Effector memory CD8-positive, alpha-beta T cell (primary cell): ENCODE measurements at places on chromosomes 1 and 21.

DNA sequence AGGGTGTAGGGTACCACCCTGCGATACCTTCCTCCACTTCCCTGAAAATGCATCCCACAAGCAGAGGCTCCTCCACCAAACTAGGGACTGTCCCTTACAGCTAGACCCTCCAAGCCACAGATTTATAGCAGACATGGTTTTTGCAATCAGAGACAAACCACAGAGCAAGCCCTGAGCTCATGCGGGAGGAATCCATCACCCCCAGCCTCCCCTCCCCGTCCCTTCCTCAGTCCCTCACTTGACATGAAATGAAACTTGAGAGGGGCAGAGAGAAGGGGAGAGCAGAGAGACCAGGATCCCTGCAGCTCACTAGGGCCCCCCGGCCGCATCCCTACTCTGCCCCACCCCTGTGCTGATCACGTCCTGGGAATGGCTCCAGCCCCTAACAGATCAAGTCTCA is 94.9 kb downstream of the MRPL37 start:
- no peak for DNase-seq

DNA sequence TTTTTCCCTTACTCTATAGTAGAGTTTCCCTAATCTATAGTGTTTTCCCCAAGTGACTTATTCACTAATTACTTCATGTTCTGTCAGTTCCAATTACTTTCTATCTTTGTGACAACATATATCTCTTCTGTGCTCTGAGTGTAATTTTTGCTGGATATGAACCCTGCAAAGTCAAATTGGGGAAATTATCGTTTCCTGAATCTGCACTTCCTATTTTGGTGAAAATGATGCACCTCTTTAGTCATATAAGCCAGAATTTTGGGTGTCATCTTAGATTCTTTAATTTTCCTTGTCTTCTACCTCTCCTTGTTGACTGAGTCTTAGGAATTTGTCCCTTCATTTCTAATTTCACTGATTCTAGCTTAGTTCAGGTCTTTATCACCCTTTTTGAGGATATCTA is 33.4 kb upstream of the PRKACB start:
- DNase-seq, result no peak

GRCh38 chr1:13543451-13544220 is 29.8 kb upstream of the LRRC38 start:
- DNase-seq, result no peak

DNA sequence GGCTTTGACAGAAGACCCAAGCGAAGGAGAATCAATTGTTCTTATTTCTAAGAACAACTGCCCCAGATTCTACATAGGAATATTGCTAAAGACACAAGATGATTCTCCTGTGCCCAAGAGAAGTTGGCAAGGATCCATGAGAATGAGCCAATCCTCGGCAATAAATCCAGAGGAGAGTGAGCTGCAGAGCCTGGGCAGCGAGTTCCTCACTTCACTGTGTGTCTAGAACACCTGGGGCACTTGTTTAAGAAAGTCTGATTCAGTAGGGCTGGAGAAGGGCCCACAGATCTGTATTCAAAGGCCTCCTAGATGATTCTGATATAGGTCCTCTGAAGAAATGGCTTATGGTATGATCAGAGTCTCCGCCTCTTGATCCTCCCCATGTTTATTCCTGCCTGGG is 31.8 kb downstream of the GADD45A start:
- DNase-seq, result no peak

- no peak for DNase-seq
These were observed 20.9 kb downstream of the BATF3 start for GRCh38 chr1:212678456-212679410.
